ENCODE measurements at places on chromosomes 4 and X.

GRCh38 chr4:19026281-19026680 is 1004.7 kb upstream of the LCORL start:
- no peak for DNase-seq

- no peak for DNase-seq
These were observed 28.3 kb downstream of the TMEM144 start for GRCh38 chr4:158238575-158238974.

DNA sequence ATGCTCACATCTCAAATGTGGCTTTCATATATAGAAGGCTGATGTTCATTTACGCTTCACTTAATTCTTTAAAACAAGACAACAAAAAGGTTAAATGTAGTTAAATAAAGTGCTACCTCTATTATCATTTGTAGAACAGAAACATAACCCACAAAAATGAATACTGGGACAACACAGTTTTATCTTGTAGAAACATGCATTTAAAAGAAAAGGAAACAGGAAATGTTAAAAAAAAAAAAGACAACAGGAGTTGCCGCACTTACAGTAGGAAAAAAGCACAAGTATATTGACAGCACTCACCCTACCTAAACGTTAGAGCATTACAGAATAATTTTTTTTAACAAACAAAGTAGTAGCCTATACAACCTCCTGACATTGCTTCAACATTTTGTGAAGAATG is 4.8 kb downstream of the THOC2 start:
- no peak for DNase-seq

DNA sequence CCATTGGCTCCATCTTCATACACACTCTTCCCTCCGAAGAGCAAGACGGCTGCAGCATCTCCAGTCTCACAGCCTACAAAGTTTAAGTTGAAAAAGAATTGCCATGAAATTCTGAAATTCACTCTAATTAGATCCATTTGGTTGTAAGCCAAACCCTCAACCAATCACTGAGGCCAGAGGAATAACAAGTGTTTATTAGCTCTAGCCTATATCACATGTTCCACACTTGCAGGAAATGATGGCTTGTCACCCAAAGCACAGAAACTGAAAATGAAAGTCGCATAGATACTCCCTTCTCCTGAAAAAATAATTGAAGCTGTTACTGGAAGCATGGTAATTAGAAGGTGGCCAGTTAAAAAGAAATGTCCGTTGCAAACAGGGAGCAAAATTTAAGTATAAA is 1071.8 kb downstream of the CCSER1 start:
- DNase-seq, result no peak

GRCh38 chr4:35982318-35982717 is 262.0 kb downstream of the ARAP2 start:
- no peak for DNase-seq

DNA sequence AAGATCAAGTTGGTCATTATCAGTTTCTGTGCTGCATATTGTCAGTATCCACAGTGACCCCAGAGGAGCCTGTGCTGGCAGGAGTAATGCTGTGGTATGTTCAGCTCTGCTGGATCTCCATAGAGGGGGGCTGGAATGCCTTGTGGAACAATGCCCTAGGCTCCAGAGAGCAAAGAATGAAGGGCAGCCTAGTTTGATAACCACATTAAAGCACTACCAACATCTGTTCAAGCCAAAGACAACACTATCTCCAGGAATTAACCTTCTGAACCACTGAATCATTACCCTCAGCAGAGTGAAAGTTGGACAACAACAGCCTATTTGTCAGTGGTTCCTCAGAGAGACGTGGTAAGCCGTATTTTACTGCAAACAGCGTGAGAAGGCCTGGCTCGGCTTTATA is 192.3 kb upstream of the CXorf66 start:
- DNase-seq, result no peak

DNA sequence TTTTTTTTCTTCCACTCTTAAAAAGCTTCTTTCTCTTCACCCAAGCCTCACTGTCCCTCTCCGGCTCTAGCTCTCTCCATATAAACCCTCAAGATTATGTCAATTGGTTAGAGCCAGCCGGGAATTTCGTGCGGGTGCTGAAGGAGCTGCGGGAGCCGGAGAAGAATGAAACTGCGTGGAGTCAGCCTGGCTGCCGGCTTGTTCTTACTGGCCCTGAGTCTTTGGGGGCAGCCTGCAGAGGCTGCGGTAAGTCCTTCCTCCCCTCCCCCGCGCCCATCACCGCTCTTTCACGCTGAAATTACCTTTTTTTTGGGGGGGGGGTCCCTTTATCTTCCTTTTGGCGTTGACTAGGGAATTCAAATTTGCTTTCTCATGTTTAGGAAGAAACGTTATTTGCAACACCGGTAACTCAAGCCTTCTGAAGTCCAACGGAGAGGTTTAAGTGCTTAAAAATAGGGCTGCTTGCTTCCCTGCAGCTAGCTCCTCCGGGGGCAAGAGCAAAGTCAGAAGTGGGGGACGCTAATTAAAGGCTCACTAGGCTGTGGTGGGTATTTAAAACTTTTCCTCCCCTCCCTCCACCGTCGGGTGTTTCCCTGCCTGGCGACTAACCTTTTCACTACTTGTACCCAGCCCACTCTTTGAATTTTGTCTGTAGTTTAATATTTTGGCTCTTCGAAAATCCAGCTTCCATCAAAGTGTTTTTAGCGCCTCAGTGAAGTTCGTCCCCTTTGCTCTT is 491 bp downstream of the COL4A5 start:
- DNase-seq, result no peak

- no peak for DNase-seq
These were observed 29.5 kb downstream of the CXXC4 start for GRCh38 chr4:104465201-104465600.

- DNase-seq, result no peak
These were observed 120.4 kb downstream of the GATB start for GRCh38 chr4:151640381-151640780.

GRCh38 chr4:61079427-61079826 is 120.7 kb upstream of the ADGRL3 start:
- no peak for DNase-seq

- no peak for DNase-seq
These were observed 483 bp downstream of the USP27X start for GRCh38 chrX:49879656-49880277.

DNA sequence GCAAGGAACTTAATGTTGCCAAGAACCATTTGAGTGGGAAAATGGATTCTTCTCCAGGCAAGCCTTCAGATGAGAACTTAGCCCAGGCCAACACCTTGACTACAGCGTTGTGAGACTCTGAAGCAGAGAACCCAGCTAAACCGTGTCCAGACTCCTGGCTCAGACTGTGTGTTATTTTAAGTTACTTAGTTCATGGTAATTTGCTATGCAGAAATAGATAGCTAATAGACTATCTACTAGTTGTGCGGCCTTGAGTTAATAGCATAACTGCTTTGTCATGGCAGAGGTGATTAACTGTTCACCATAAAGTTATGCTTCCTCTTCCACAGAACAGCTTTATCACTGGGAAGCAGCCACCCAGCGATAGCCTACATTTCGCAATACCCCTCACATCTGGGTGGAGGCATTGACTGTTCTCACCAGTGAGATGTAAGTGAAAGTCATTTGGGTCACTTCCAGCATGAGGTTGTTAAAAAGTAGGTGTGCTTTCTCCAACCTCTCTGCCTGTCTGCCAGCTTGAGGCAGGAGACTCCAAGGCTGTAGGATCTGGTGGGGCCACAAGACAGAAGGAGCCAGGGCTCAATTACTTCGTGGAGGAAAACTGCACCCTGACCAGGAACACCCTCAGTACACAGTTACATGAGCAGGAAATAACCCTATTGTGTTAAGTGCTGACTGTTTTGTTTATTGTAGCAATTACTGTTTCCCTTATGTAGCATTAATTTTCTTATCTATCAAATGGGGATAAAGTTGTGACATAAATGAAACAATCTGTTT is 94.2 kb downstream of the GPAT3 start:
- no peak for DNase-seq

- no peak for DNase-seq
These were observed 649 bp upstream of the VBP1 start for GRCh38 chrX:155215443-155216178.

GRCh38 chrX:42707742-42708141 is 70.2 kb downstream of the PPP1R2C start:
- DNase-seq, result no peak

GRCh38 chr4:89284828-89285227 is 22.8 kb downstream of the GPRIN3 start:
- no peak for DNase-seq

GRCh38 chrX:125093852-125094251 is 225.8 kb upstream of the TEX13C start:
- DNase-seq, result no peak

DNA sequence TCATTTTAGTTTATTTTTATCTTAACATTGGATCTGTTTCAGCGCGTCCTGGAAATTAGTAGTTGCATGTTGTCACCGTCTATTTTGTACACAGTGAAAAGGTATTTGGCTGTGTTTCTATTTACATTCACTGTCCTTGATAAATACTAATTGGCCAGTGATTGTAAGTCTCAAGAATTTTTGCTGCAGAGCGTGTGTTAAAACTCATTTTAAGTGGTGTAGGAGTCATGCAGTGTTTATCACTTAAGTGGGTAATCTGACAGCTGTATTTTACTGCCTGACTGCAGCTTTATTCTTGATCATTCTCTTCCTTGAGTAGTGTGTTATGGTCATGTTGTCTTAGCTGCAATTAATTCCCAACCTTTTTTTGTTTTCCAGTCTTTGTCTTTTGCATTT is 9.8 kb downstream of the GUCY1A1 start:
- no peak for DNase-seq

All from stimulated activated CD8-positive, alpha-beta memory T cell treated with anti-CD3 and anti-CD28 coated beads, Interleukin-2, amount 100 ng/mL, for 1 hour (primary cell).